ENCODE measurements at places on chromosomes 12 and 14.

- DNase-seq: no peak
Observed at GRCh38 chr12:39807043-39807442, 187.4 kb upstream of the ABCD2 start.

GRCh38 chr14:106528717-106529116, 1002.3 kb downstream of the TMEM121 start:
- DNase-seq: no peak

- no peak for DNase-seq
Observed at GRCh38 chr12:66237505-66238175, 48.6 kb downstream of the IRAK3 start.

- DNase-seq: no peak
Observed at GRCh38 chr14:52951681-52952554, 1.1 kb upstream of the FERMT2 start.

- no peak for DNase-seq
Observed at GRCh38 chr14:69288956-69289705, 29.2 kb downstream of the GALNT16 start.

- DNase-seq: no peak
Observed at GRCh38 chr14:22271838-22272799, 316.9 kb downstream of the DAD1 start.

GRCh38 chr12:19201661-19202060, 72.1 kb downstream of the PLEKHA5 start:
- DNase-seq: no peak

GRCh38 chr12:124651516-124652273, 84.3 kb upstream of the NCOR2 start:
- no peak for DNase-seq
